ENCODE measurements at places on chromosomes 6 and 20.

DNA sequence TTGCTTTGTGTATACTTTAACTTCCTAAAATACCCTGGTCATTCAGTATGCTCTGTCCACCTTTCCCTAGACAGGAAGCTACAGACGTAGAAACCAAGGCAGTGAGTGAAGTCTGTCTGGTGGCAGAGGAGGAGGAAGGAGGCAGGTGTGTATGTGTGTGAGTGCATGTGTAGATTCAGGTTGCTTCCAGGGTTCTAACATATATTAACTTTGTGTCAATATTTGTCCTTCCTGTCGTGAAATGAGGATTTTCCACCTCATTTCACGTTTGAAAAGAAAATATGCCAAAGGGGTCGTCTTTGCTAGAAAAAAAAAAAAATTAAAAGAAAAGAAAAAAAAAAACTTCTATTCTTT lies 411.5 kb downstream of the PKHD1 start:
- no peak for DNase-seq

- DNase-seq = no peak
These were observed 106.8 kb downstream of the PXDC1 start for GRCh38 chr6:3644739-3645012.

DNA sequence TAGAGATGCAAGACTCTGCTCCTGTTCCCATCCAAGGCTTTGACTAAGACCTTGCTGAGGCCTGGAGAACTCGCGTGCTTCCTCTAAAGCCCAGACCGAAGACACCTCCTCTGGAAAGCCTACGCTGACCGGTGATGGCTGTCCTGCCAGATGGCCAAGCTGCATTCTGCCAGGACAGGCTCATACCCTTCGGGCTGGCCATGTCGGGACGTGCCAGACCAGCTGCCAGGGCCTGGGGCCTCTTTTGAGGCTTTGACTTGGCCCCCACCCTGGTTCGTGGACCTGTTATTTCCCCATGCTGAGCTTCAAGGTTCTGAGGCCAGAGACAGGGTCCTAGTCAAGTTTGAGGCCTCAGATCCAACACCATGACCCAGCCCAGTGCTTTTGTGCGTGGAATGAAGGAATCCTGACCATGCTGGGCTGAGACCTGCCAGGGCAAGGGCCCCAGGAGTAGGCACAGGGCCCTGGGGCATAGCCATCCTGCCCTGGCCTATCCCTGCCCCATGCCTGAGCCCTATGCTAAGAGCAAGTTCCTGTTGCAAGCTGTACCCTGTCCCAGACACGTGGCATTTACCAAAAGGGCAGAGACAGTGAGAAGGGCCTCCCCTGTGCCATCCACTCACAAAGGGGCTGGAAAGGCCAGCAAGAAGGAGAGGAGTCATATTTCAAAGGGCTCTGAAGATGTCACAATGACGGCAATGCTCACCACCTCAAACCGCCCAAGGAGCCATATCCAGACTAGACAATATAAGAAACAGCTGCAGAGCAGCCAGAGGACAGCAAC lies 42.8 kb downstream of the MRPL14 start:
- peak; percentile 71 for DNase-seq

DNA sequence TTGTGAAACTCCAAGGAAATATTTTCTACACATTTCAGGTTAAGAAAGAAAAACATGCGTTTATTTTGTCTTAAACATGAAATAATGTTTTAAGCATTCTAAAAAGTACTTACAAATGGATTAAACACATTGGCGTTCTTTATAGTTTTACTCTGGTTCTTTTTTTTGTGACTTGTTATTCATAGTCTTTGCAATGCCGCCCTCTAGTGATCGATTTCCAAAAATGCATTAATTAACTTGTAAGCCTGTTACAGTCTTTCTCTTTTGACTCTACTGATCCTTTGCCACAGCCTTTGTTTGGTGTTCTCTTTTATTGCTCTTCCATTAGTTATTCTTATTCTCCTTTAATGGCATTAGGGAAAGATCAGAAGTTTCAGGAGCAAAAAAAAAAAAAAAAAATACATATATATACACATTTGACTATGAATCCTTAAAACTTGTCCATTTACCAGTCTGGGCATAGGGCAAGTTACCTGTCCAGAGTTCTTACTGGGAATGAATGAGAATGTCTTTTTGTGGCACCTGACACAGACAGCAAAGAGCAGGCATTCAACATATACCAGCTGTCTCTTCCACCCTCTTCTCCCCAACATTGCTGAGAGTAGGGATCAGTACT lies 59.9 kb downstream of the MACROD2 start:
- peak; percentile 63 for DNase-seq

DNA sequence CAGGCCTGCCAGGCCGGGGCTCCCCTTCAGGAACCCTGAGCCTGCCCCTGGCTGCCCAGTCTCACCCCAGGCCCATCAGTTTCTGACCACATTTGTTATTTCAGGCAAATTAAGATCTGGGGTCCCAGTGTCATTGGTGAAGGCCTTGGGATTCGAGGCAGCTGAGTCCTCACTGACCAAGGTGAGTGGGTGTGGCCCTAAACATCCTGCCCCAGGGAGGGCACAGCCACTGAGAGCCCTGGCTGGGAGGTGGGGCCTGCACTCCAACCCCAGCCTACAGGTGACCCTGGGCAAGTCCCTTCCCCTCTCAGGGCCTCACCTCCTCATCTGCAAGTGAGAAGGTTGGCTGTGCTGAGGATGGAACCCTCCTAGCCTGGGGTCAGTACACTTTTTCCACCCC lies 23.8 kb downstream of the BPIFB1 start:
- DNase-seq = no peak

DNA sequence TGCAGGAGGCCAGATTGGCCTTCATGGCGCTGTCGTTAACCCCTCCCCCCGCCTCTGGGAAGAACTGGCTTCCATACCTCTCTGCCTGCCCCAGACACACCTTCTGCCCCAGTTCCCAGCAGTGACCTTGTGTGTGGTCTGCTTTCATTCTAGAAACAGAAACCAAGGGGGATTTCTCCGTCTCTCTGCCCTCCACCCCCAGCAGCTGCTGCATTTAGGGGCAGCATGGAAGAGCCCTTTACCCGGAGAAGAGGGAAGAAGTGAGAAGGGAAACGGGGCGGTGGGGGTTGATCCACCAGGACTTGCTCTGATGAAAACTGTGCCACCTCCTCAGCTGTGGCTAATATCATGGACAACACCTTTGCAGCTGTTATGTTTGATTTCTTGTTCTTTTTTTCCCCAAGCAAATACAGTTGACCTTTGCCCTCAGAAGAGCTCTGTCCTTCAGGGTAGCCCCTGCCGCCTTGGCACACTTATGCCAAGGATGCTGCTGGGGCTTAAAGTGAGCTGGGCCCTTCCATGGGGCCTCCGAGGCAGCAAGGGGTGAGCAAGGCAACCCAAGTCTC lies 6.1 kb downstream of the GLP1R start:
- DNase-seq = no peak

DNA sequence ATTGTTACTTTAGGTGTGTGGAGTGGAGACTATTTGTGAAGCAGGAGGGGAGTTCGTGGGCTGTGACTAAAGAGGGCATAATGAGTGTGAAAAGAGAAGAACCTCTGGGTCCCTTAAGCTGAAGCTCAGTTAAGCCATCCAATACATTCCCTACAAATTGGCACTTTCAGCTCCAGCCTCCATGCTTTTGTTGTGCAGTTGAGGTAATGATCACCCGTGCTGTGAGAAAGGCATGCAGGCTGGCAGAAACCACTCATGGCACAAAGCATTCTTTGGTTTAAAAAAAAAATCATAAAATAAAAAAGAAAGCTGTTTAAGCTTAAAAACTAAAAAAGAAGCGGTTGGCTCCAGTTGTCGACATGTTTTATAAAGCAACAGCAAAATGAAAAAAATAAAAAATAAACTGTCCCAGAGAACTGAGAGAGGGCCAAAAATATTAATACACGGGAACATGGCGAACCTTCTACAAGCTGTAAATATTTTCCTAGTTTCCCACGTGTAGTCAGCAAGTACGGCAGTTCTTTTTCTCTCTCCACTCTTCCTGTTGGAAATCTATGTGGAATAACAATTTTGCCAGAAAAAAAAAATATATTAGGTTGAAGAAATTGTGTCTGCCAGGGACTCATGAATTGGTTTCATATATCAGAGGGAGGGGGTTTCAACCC lies 82.2 kb downstream of the ANKRD60 start:
- DNase-seq = no peak

DNA sequence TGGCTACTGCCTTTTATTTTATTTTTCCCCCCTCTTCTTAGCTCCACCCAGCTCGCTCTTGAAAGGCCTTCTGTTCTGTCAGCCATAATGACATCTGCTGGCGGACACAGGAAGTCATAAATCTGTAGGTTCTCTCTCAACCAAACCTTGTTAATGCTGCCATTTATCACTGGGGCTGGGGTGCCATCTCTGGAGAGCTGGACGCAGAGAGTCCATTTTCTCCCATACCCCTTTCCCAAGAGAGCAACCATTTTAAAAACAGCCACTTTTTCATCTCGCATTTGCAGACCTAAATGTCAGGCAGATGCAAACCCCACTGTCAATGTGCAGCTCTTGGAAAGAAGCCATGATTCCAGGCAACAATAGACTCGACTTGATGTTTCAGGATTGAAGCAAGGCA lies 13.0 kb upstream of the TSHZ2 start:
- DNase-seq = peak; percentile 60

DNA sequence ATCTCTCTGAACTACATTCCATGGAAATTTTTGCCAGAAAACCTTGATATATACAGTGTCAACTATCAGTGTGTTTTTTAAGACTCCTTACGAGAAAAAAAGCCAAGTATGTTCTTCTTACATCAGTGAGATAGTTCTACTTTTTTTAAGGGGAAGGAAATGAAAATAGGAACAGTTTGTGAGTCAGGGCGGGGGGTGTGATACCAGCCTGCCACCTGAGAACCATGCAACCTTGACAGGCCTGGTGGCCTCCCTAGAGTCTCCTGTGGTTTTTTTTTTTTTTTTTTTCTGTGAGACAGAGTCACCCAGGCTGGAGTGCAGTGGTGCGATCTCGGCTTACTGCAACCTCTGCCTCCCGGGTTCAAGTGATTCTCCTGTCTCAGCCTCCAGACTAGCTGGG lies 96.3 kb upstream of the GCM1 start:
- DNase-seq = no peak

GRCh38 chr6:142331601-142332000 lies 29.8 kb downstream of the ADGRG6 start:
- DNase-seq = peak; percentile 18

DNA sequence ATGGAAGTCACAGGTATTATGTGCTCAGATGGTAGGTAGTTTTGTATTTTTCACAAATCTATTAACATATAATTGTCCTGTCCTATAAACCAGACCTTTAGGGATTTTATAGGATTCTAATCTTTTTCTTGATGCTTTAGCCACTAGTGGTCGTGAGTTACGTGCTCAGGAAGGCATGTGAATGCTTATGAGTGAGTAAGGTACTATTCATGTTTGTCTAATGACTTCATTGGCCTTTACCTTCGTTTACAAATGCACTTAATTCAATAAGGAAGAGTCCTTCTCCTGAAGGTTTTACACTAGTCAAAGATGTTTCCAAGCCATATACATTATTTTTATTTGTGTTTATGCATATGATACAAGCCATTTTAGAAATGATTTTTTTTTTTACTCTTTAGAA lies 23.0 kb downstream of the PACRG start:
- peak; percentile 29 for DNase-seq
